ENCODE measurements at places on chromosomes 12 and 14.
A peak's percentile ranks its signal among the peaks of the same experiment; 100 is the strongest.

DNA sequence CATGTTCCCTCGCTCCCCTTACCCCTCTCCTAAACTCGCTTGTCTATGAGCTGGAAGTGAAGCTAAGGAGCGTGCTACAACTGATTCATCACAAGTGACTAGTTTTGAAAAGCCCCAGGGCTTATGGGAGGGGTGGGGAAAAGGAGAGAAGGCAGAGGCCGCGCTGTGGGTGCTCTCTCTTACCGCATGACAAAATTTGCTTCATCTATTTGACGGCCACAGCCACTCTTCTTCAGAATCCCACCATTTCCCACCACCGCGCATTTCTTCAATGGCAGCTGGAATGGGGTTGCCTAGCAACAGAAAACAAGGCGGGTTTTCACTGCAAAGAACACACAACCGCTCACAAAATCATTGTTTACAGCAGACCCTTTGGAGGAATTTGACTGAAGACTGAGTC lies 79.4 kb downstream of the ST8SIA1 start:
- H3K4me3 ChIP-seq: no peak overlapping the region
- DNase-seq: no peak
- H3K27ac ChIP-seq: no peak overlapping the region
- H3K36me3 ChIP-seq: no peaks in the 10 kb centered on the region
- H3K4me1 ChIP-seq: peaks cover 31% of the 10 kb centered on the region
- H3K27me3 ChIP-seq: no peaks in the 10 kb centered on the region

DNA sequence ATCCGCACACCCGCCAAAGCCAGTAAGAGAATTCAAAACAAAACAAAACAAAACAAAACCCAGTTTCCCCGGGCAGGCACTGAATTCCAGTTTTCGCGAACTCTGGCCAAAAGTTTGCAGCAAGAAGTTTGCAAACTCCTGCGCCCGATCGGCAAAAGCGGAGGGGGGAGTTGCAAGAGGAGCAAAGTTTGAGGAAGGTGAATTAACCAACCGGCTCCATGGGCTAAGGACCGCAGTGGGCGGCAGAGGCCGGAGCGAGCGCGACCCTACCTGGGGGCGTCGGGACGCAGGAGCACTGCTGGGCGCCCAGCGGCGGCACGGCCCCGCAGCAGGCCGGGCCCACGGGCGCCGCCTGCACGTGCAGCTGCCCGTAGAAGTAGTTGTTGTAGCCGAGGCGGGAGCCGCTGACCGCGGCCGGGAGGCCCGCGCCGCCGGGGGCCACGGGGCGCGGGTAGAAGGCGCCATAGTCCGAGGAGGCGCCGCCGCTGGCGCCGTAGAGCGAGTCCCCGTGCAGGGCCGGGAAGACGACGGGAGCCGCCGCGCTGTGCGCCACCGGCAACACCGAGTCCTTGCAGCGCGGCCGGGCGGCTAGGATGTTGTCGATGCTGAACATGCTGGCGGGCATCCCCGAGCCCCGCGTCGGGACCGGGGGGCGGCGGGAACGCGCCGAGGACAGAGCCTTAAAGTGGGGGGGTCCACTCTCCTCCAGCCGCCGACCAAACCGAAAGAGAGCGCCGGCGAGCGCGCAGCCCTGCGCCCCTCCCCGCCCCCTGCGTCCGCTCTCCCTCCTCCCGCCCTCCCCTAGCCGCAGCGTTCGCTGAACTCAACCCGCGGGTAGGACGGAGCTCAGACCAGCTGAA lies at the start of gene GSC:
GSC (minus strand) TSS at position 723 of the 860 bp plus-strand sequence; CDS start at position 625, 98 bp downstream.
- H3K36me3 ChIP-seq: no peaks in the 10 kb centered on the region
- peaks cover 39% of the 10 kb centered on the region for H3K27me3 ChIP-seq
- H3K4me1 ChIP-seq: peaks cover 33% of the 10 kb centered on the region
- peak within 1 kb of the TSS; percentile 39 for H3K4me3 ChIP-seq
- no peak for DNase-seq
- H3K27ac ChIP-seq: no peak within 1 kb of the TSS

DNA sequence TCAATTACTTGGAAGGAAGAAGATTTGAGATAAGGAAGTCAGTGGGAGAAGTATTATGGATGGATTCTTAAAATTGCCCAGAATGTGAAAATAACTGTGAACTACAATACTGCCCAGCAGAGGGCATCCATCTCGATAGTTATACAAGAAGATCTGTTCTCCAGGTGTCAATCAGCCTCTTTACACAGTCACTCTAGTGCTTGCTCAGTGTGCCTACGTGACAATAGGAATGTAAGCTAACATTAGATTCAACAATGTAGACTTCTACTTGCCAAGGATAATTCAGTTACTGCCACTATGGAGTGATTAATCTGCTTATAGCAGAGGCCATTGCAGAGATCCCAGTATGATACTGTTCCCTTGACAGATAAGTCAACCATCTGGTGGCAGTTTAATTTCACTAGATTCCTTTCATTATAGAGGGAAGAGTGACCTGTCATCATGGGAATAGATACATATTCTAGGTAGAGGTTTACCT lies 10.6 kb upstream of the MAP4K5 start:
- DNase-seq: no peak
- no peaks in the 10 kb centered on the region for H3K27me3 ChIP-seq
- H3K4me1 ChIP-seq: no peaks in the 10 kb centered on the region
- no peak overlapping the region for H3K4me3 ChIP-seq
- H3K27ac ChIP-seq: no peak overlapping the region
- H3K36me3 ChIP-seq: no peaks in the 10 kb centered on the region

- no peak overlapping the region for H3K4me3 ChIP-seq
Measured at GRCh38 chr12:104282109-104282508, 21.4 kb upstream of the EID3 start.

GRCh38 chr12:42103155-42103554 lies 41.5 kb downstream of the GXYLT1 start:
- no peak overlapping the region for H3K4me3 ChIP-seq
- H3K27me3 ChIP-seq: no peaks in the 10 kb centered on the region
- no peak for DNase-seq
- H3K4me1 ChIP-seq: no peaks in the 10 kb centered on the region

DNA sequence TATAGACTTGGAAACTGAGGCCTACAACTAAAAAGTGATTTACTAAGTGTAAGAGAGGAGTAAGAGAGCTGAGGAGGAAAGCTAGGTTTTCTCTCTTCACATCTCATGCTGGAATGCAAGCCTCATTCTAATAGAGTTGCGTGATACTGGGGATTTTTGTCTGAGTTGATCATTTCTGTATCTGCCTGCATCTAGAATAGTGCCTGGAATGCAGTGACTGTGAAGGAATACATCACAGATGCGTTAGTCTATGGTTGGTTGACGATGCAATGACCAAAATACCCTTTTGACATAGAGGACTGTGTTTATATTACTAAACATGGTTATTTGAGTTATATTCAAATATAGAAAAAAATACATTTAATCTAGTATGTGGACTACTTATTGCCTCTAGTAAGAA lies 9.2 kb upstream of the TMEM117 start:
- H3K27me3 ChIP-seq: peaks cover 4% of the 10 kb centered on the region
- no peak overlapping the region for H3K4me3 ChIP-seq
- no peak overlapping the region for H3K27ac ChIP-seq
- no peaks in the 10 kb centered on the region for H3K4me1 ChIP-seq
- H3K36me3 ChIP-seq: no peaks in the 10 kb centered on the region

DNA sequence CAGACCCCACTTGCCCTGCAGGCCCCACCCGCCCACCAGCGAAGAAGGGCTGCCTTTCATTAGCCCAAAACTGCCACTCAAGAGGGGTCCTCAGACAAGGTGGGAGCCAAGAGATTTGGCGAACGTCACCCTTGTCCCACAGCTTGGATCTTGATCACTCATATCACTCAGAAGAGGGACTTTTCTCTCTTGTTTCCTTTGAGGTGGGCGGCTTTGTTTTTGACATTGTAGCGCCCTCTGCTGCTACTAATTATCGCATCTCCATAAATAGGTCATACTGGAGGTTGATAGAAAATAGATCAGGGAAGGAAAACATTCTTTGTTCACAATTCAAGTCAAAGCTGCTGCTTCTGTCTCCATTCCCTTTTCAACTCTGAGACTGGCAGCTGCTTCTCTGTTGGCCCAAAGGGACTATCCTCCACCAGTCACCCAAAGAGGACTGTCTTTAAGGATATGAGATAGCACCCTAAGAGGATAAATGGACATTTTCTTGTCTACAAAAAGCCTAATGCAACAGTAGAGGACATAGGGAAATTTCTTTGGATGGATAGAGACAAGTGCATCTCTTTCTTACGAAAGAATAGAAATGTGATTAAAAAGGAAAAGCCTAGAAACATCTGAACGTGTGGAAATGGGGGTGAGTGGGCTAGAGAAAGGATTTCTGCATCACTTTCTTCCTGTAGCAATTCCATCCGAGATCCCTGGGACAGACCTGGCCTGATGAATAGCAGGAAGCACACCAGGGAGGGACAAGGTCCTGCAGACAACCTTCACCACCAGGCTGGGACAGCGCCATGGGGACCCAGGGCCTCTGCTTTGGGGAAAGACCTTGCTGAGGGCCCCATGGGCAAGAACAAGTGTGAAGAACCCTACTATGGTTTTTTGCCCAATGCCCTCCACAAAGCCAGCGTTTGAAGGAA lies 115.8 kb downstream of the DAD1 start:
- no peak overlapping the region for H3K4me3 ChIP-seq
- peaks cover 46% of the 10 kb centered on the region for H3K4me1 ChIP-seq
- no peak overlapping the region for H3K27ac ChIP-seq
- DNase-seq: no peak

GRCh38 chr14:84826294-84826693 lies 703.6 kb upstream of the FLRT2 start:
- no peaks in the 10 kb centered on the region for H3K27me3 ChIP-seq
- no peak overlapping the region for H3K27ac ChIP-seq
- DNase-seq: no peak
- H3K4me3 ChIP-seq: no peak overlapping the region
- H3K4me1 ChIP-seq: no peaks in the 10 kb centered on the region

DNA sequence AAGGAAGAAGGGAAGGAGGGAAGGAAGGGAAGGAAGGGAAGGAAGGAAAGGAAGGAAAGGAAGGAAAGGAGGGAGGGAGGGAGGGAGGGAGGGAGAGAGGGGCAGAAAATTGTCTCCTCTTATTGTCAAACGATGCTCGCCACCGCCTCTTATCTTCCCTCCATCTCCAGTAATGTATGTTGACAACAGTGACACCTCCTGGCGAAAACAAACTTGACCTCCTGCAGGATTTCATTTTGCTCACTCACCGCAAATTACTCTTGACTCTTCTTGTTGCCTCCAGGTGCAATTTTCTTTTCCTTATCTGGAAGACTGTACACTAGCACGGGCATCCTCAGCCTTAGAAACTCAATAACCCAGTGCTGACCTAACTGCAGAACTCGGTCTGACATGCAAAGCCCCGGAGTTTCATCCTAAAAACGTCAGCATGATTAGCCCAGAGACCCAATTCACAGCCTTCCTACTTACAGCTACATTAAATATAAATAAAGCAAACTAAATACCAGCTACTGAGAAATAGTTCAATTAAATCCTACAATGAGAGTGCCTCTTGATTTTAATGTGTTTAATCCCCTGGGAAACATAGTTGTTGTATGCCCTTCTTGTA lies 512.4 kb upstream of the TMPO start:
- H3K4me3 ChIP-seq: no peak overlapping the region
- DNase-seq: no peak
- H3K27ac ChIP-seq: no peak overlapping the region
- no peaks in the 10 kb centered on the region for H3K36me3 ChIP-seq

- H3K4me1 ChIP-seq: peaks cover 63% of the 10 kb centered on the region
- DNase-seq: no peak
- H3K36me3 ChIP-seq: no peaks in the 10 kb centered on the region
Measured at GRCh38 chr14:61557854-61558253, 137.5 kb upstream of the HIF1A start.

GRCh38 chr14:78586681-78587080 lies 416.5 kb downstream of the NRXN3 start:
- DNase-seq: no peak
- H3K4me1 ChIP-seq: no peaks in the 10 kb centered on the region
- H3K4me3 ChIP-seq: no peak overlapping the region
- H3K27ac ChIP-seq: no peak overlapping the region
- H3K36me3 ChIP-seq: no peaks in the 10 kb centered on the region

DNA sequence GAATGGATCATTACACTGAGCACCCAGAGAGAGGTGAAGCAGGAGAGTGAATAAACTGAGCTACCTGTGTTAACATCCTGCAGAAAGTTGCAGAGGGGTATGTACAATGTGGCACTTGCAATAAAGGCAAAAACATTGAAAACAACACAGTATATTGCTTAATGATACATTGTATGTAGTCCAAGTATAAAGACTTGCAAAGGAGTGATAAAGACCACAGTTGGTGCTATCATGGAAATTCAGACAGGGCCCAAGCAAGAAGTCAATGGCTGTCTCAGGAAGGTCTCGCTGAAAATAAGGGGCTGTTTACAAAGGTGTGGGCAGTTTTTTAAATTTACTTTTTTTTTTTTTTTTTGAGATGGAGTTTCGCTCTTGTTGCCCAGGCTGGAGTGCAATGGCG lies 10.0 kb downstream of the TMEM120B start:
- no peak for DNase-seq
- H3K4me3 ChIP-seq: no peak overlapping the region
- no peak overlapping the region for H3K27ac ChIP-seq
- H3K4me1 ChIP-seq: no peaks in the 10 kb centered on the region
- H3K36me3 ChIP-seq: no peaks in the 10 kb centered on the region

- no peak overlapping the region for H3K27ac ChIP-seq
- no peaks in the 10 kb centered on the region for H3K4me1 ChIP-seq
- no peaks in the 10 kb centered on the region for H3K27me3 ChIP-seq
- H3K4me3 ChIP-seq: no peak overlapping the region
- no peak for DNase-seq
Measured at GRCh38 chr12:118025168-118025567, 8.7 kb downstream of the RFC5 start.

GRCh38 chr14:21454843-21455544 lies 929 bp downstream of the CHD8 start:
- DNase-seq: no peak
- H3K36me3 ChIP-seq: peaks cover 5% of the 10 kb centered on the region
- H3K4me3 ChIP-seq: peak overlapping the region; percentile 94
- H3K27ac ChIP-seq: peak overlapping the region; percentile 75
- H3K4me1 ChIP-seq: peaks cover 38% of the 10 kb centered on the region

DNA sequence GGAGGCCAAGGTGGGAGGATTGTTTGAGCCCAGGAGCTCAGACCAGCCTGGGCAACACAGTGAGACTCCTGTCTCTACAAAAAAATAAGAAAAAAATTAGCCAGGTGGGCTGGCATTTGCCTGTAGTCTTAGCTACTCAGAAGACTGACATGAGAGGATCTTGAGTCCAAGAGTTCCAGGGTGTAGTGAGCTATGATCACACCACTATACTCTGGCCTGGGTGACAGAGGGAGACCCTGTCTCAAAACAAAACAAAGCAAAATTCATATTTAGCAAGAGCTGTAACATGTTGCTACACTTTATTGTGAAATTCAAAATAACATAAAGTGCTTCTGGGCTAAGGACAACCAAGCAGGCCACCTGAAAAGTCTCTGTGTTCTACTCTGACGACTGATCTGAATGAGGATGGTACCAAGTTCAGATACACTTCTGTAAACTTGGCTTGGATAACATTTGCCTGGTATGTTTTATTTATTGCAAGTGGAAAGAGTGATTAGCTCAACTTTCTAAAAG lies 11.6 kb upstream of the STRN3 start:
- H3K27ac ChIP-seq: no peak overlapping the region
- H3K27me3 ChIP-seq: no peaks in the 10 kb centered on the region
- peaks cover 9% of the 10 kb centered on the region for H3K4me1 ChIP-seq
- no peak for DNase-seq

- H3K27ac ChIP-seq: no peak overlapping the region
- peaks cover 24% of the 10 kb centered on the region for H3K4me1 ChIP-seq
- H3K36me3 ChIP-seq: no peaks in the 10 kb centered on the region
- H3K4me3 ChIP-seq: no peak overlapping the region
Measured at GRCh38 chr12:50639721-50640120, 124.2 kb upstream of the ATF1 start.

All from vagina (tissue), 2 donors.